ENCODE measurements at places on chromosomes 4 and X. TPM values are rescaled to one million over a fixed set of nuclear protein-coding genes. Genes with fewer than 3 reads are reported as not detected.

TSPAN5 gene
- total RNA-seq, result 1.5 TPM

ETNPPL gene
- 5.0 TPM for total RNA-seq

MEPE gene
- not detected for total RNA-seq

MBNL3 gene
- total RNA-seq, result 156 TPM

KIAA1210 gene
- total RNA-seq, result 0.12 TPM

TMEM255A gene
- 0.63 TPM for total RNA-seq

BMPR1B gene
- total RNA-seq, result 1.4 TPM

RNF150 gene
- 51.3 TPM for total RNA-seq

FAM184B gene
- total RNA-seq, result not detected

Data from right cardiac atrium (tissue), 5 donors.